ENCODE measurements at places on chromosomes 12 and 14.
A peak's percentile ranks its signal among the peaks of the same experiment; 100 is the strongest.

- no peak for DNase-seq
Measured at GRCh38 chr12:124916374-124917134, 2.1 kb upstream of the UBC start.

DNA sequence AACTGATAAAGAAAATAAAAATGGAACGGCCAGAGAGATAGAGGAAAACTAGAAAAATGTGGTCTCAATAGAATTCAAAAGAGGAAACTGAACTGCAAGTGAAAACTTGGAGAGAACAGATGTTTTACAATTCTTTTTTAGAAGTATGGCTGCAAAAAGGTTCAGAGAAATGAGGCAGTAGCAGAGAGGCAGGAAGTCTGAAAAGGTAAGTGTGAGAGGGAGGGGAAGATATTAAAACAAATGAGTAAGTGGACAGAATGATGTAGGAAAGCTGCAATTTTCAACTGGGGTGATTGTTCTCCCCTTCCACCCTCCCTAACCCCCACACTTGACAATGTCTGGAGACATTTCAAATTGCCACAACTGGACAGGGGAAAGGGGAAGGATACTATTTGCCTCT lies 12.9 kb downstream of the BTBD7 start:
- DNase-seq = no peak

- DNase-seq = no peak
Measured at GRCh38 chr12:127685931-127686330, 581.0 kb upstream of the TMEM132C start.

GRCh38 chr12:108526482-108527165 lies 11.5 kb downstream of the FICD start:
- no peak for DNase-seq

- no peak for DNase-seq
Measured at GRCh38 chr12:120183211-120183631, 11.3 kb downstream of the GCN1 start.

DNA sequence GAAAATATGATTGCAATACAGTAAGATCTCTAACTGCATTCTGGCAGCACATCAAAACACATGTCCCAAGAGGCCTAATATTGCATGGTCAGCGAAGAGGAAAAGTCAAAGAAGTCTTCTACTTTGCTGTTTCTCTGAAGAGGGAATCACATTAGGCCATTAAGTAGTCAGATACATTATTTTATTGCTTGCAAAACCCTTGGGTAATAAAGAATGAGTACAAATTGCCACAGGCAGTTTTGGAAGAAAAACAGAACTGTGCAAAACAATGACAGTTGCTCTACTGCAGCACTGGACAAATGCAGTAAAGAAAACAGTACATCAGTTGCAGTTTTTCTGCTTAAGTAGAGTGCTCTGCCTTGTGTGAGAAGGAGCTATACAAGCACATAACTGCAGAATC lies 211.9 kb downstream of the MED13L start:
- DNase-seq = no peak

DNA sequence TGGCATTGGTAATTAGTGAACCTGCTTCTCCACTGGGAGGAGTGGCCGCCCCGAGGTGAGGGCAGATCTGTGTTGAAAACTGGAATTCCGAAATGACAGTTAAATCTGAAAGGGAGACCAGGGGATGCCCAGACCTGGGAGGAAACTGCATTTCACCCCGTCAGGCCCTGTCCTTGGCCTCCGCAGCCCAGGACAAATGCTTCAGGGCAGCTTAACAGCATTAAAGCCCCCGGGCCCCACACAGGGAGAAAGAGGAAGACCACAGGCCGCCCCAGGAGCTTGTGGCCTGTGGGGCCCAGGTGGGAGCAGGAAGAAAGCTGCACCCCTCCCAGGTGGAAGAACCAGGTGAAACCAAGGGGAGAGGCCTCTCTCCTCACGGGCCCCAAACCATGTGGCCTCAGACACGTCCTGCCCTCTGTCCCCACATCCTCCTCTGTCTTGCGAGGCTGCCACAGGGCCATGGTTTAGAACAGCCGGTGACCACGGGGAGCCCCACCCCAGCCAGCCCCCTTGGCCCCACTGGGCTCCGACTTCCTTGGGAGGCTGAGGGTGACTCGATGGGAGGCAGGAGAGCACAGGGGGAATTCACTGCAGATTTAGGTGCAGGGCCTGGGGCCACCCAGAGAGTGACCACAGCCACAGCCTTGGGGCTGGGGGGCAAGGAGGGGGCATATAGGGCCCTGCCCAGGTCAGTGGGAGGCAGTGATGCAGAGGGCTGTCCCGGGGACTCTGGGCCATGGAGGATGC lies 265.4 kb downstream of the ADGRD1 start:
- no peak for DNase-seq

GRCh38 chr14:68952531-68953195 lies 26.4 kb downstream of the ACTN1 start:
- DNase-seq = no peak

GRCh38 chr14:24785698-24786097 lies 151.7 kb upstream of the GZMB start:
- DNase-seq = no peak

- no peak for DNase-seq
Measured at GRCh38 chr12:91813701-91814100, 331.9 kb downstream of the BTG1 start.

DNA sequence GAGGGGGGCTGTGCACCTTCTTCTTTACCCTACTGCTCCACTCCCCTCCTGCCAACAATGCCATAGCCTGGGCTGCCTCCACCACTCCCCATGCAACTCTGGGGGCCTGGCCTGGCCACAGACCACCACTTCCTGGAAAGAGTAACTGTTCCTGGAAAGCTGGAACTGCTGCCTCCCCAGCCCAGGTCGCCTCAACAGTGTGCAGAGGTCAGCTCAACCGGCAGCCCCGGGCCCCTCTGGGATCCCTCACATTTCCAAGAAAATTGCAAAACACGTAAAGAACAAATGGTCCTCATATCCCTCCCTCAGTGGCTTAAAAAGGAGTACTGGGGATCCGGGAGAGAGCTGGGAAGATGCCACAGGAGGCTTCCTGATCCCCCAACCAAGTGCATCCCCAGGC lies 22.4 kb upstream of the DIO3 start:
- no peak for DNase-seq

DNA sequence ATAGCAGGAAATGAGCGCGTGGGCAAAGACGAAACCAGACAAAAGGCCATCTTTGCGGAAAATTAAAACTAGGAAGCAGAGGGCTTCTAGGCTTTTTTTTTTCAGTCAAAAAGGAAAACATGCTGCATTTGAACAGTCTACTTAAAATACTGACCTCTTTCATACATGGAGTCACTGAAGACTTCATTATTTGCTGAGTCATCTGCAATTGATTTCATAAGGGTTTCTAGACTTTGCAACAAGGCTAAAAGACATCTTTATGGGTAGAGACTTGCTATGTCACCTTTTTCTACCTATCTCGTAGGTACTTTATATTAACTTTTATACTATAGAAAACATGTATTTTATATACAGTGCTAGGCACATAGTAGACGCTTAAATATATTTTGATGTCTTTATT lies 238.4 kb downstream of the TMEM132D start:
- DNase-seq = no peak

GRCh38 chr14:95656634-95657033 lies 29.6 kb upstream of the TCL1B start:
- DNase-seq = no peak

DNA sequence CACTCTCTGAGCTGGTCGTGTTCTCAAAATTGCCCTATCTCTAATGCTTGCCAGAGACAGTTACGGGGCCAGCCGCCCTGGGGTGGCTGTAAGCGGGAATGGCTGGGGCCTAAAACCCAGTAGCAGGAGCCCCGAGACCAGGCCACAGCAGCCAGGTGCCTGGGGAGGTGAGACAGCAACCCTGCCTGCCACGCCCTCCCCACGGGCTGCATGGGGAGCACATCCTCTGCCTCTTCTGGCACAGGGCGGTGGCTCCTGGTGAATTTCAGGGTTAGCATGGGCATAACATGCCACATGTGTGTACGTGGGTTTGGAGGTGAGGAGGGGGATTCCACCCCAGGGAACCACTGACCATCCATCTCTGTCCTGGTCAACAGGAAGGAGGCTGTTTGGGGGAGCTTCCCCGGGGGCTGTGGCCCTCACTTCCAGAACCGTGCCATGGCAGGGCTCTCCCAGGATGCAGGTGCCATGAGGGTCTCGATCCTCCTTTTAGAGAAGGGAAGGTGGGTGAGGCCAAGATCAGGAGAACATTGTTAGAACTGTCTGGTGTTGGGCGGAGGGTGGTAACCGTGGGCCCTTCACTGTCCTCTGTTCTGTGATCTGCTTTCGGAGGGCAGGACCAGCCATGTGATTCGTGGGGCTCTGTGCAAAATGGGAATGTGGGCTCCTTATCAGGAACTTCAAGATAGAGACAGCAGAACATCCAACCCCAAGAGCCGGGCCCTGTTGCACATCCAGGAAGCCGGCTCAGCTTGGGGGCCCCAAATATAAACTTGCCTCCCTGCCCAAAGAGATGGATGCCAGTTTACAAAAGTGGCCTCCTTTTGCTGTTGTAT lies 312.2 kb upstream of the DIO3 start:
- no peak for DNase-seq

DNA sequence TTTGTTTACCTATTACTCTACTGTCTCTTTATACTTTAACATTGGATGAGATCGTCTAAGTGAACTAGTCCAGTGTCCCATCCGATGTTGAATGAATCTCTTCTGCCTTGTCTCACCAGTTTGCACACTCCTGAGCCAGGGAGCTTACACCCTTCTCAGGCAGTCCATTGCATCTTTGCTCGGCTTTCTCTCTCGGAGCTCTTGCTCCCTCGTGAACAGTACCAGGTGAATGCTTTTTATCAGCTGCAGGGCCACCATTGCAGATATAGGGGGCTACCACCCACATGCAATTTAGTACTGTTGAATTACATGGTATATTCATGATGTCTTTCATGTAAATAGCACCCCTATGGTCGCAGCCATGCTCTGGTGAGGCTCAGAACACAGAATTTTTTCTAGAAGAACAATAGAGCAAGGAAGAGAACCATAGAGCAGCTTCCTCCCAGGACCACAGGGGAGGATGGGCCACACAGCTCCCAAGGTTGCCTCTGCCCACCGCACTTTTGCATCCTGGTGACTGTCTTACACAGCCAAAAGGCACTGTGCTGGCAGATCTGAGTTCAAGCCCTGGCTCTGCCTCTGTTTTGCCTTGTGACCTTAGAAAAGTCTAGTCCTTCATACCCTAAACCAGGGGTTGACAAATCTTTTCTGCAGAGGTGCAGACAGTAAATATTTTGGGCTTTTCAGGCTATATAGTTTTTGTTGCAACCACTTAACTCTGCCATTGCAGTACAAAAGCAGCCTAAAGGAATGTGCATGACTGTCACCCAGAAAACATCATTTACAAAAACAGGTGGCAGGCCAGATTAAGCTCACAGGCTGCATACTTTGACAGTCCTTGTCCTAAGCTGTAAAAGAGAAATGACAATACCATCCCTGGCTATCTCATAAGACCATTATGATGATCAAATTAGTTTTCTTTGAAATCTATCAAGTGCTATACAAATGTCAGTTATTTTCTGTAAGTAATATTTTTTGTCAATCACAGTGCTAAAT lies 35.4 kb downstream of the PLEKHG7 start:
- no peak for DNase-seq

- no peak for DNase-seq
Measured at GRCh38 chr14:73526036-73526984, 10.6 kb upstream of the ACOT1 start.

DNA sequence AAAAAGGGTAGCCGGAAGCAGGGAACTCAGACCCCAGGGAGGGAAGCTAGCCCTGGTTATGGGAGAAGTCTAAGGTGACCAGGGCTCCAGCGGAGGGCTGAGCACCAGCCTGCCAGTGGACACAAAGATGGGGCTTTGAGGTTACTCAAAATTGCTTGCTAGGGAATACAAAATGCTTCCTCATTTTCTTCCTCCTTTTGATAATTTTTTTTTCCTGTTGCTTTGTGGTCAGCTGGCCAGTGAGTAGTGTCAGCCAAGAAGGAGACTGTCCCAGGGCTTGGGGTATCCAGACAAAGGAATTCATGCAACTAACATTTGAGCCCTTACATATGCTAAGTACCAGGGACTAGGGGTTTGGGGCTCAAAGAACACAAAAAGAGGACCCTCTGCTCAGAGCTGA lies 206.2 kb downstream of the PPM1H start:
- no peak for DNase-seq

DNA sequence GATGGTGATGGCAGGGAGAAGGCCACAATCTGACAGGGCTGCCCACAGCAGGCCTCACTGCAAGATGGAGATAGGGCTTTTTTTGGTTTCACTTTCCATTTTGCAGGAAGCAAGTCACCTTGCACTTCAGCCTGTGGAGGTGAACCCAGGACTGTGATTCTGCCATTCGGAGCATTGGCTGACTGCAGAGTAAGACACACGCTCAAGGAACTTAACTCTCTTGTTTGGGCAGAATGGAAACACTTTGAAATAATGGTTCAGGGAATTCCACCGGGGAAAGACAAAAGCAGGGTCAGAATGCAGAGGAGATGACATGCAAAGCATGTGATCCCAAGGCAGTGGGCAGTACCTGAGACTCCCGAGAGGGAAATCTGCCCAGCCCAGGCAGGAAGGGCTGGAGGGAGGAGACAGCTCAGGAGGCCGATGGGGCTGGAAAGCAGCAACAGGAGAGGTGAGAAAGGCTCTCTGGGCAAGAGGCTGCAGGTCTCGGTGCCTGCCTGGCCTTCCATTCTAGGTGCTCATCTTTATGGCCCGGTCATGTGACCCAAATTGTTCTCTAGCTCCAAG lies 58.7 kb upstream of the PRMT8 start:
- DNase-seq = no peak

GRCh38 chr12:132026061-132026795 lies 76.5 kb downstream of the EP400 start:
- DNase-seq = no peak

DNA sequence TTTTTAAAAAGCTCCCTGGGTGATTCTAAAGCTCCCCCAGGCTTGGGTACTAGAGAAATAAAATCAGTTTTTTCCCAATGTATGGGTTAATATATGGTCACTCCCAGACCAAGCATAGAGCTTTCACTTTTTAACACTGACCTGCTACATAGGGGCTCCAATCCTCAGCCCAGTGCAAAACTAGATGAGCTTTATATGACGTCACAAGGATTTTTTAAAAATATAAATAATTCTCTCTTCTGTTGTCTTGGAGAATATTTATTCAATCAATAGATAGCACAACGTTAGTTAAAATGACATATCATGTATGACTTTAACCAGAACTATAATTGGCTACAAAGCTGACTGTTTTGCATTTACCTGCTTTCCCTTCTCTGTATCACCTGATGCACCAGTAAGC lies 137.9 kb upstream of the TMCC3 start:
- DNase-seq = no peak

GRCh38 chr14:74627076-74627475 lies 15.0 kb upstream of the LTBP2 start:
- DNase-seq = peak; percentile 54

GRCh38 chr12:105455261-105455660 lies 124.8 kb downstream of the C12orf75 start:
- DNase-seq = no peak

DNA sequence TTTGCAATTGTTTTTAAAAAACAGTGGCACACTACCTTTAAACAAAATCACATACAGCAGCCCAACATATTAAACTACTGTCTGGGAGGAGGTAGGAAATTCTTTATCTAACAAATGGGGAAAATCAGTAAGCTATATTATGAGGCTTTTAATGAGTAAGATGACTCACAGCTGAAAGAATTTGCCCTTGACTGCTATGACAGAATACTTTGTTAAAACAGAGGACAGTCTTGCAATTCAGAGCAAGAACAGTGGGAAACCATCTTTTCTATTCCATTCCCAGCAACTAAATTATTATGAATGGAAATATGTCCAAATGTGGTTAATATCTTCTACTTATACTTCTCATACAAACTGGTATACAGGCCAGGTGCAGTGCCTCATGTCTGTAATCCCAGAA lies 49.2 kb upstream of the SGPP1 start:
- no peak for DNase-seq

GRCh38 chr14:102588821-102589220 lies 3.6 kb upstream of the RCOR1 start:
- no peak for DNase-seq
